Endothelial cell of umbilical vein (primary cell): ENCODE measurements at places on chromosomes 4 and X. TPM values are rescaled to one million over a fixed set of nuclear protein-coding genes. Genes with fewer than 3 reads are reported as not detected.
A peak's percentile ranks its signal among the peaks of the same experiment; 100 is the strongest.

GRCh38 chrX:114584983-114585842 lies 1.3 kb downstream of the HTR2C start:
- DNase-seq = no peak

DNA sequence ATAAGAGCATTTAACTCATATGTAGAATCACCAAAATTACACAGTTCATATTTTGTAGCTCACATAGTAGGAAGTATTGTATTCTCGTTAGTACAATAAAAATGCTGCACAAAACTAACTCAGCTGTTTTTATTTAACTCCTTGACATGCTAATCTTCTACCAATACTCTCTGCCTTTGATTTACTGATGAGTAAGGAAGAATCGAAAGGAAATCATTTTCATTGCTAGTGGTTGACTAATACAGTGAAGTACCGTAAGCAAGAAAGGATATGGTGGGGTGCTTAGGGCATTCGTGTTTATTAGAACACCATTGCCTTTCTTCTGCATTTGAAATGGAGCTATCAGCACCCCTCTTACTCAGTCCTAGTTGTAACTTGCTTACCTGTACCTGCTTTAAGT lies 1239.1 kb upstream of the TENM3 start:
- no peak for DNase-seq

- no peak for DNase-seq
Observed at GRCh38 chrX:41858161-41858775, 65.1 kb downstream of the CASK start.

DNA sequence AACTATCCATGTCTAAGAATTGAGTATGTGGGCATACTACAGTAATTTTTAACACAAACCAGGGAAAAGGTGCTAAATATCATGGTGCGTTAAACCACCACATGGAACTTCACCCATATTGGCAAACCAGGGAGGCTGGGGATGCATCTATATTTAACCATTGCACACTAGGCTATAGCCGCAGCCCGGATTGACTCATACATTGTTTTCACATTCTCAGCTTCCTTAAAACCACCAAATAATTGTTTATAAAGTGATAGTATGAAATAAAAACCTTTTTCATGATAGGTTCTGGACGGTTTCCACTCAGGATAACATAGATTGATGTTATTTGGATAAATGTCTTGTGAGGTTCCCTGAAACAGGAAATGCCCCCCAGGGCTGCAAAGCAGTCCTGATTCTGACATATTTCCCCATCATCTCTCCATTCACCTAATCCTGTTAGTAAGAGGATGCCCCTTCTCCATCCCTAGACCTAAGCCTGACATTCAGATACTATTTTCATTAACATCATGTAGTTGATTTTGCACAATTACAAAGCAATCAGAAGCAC lies 7.9 kb downstream of the COL25A1 start:
- DNase-seq = no peak

DNA sequence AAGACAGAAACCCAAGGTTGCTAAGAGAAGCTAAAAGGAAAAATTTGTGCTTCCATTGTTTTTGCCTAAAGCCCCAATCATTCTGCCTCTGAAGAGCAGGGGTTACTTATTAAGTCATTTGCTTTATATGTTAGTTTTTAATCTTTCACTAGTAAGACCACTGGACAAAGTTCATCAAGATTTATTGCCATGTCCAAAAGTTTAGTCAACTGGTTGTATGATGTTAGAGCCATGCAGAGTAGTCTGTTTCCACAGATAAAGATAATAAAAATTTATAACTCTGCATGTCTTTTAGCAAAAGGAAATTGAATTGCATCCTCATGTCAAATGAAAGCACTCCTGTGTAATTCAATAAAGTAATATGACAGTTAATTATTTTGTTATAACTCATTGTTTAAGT lies 75.8 kb upstream of the PRKG2 start:
- DNase-seq = no peak

DNA sequence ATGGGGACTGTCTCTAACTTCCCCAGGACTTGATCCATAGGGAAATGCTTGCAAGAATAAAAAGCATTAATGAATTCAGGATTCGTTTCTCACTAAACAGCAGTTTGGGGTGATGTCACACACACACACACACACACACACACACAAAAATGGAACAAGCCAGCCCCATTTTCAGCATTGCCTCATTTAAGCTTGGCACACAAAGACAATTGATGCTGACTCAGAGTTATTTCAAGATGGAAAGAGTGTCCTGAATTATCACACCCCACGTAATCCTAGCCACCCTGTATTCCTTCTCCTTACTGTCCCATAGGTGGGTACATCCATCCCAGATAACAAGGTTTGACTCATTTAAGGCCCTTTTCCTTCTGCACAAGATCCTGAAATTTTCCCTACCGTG lies 345.1 kb upstream of the HS3ST1 start:
- no peak for DNase-seq

DNA sequence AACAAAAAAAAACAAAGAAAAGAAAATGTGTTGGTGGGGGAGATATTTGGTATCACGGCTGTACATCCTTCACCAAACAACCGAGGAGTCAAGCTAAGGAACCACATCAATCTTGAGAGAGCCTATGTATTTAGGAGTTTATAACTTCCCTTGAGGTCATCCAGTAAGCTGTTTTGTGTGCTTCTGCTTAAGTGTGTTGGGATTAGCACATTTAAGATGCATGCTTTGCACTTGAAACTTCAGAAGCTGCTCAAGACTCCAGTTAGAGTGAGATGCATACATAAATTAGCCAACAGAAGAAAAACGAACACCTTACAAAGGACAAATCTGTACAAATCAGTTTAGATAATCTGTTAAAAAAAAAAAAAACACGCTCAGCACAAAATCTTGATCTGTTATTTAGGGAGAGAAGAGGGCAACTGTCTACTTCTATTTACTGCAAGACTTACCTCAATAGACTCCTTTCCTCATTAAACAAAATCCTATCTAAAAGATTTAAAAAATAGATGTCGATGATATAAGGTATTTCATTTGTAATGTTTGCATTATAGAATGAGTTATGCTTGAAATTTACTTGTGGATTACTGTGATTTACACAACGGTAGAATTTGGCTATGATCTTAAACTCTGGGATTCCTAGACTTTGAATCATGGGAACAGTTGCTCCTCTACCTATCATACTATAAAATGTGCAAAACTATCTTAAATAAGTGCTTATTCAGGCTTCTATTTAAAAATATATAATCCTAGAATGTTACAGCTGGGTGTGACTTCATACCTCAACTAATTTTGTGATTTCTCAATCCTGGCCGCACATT lies 53.8 kb upstream of the NAP1L5 start:
- no peak for DNase-seq

DNA sequence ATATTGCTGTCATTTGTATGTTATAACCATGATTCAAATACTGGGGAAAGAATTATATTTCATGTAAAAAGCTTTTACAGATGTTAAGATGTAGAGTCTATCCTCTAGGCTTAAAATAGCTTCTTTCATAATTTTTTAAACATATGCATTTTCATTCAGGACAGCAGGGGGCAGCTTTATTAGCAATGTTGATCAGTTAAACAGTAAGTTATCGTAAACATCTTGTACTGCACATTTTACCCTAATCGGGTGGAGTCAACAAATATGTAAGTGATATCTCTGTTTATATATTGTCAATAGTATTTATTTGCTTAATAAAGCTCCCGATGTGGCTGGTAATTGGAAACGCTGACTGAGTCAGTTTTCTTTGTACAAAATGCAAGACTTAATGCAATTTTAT lies 142.5 kb upstream of the MED14 start:
- DNase-seq = peak; percentile 60

The CT45A5 gene
- polyA plus RNA-seq = not detected in 2 replicates

- DNase-seq = no peak
Observed at GRCh38 chrX:81120258-81120935, 81.3 kb downstream of the HMGN5 start.

The HSD17B13 gene
- polyA plus RNA-seq = 0.06 and 0.07 TPM in 2 replicates

The VSIG4 gene
- not detected in 2 replicates for polyA plus RNA-seq

GRCh38 chrX:72125331-72126047 lies 6.2 kb downstream of the RTL5 start:
- DNase-seq = peak; percentile 10

The INTU gene
- polyA plus RNA-seq = 1.2 and 1.4 TPM in 2 replicates

The CDS1 gene
- polyA plus RNA-seq = 0.01 TPM in 1 of 2 replicates, not detected in the other

- DNase-seq = no peak
Observed at GRCh38 chr4:66633477-66633876, 911.8 kb downstream of the CENPC start.

- DNase-seq = no peak
Observed at GRCh38 chrX:9293051-9293496, 171.8 kb upstream of the TBL1X start.

DNA sequence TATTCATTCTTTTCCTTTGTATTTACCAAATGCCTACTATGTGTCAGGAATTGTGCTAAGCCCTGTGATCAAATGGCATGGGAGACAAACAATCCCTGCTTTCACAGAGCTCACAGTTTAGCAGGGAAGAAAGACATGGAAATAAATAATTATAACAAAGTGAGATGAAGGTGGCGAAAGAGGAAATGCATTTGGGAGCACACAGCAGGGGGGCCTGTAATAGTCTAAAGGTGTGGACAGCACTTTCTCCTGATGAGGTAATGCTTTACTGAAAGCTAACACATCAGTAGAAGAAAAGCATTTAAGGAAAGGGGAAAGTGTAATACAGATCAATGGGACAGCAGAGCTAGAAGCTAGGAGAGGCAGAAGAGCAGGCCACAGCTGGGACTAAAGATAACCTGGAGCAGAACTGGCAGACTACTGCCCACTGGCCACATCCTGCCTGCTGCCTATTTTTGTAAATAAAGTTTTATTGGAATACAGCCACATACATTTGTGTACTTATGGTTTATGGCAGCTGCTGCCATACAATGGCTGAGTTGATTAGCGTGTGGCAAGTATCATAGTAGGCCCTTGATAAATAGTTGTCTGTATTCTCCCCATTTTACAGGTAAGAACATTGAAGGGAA lies 67.1 kb upstream of the TAPT1 start:
- DNase-seq = no peak
